GM12878 (cell line): ENCODE measurements at places on chromosomes 2 and 18. TPM values are rescaled to one million over a fixed set of nuclear protein-coding genes. Genes with fewer than 3 reads are reported as not detected.

- H3K36me3 ChIP-seq = peaks cover 1% of the 10 kb centered on the region
- H3K27me3 ChIP-seq = no peaks in the 10 kb centered on the region
- no peak for DNase-seq
- no peaks in the 10 kb centered on the region for H3K4me1 ChIP-seq
- no peak overlapping the region for H3K4me3 ChIP-seq
- no peak overlapping the region for H3K27ac ChIP-seq
Observed at GRCh38 chr2:218448934-218449333, 30.0 kb downstream of the VIL1 start.

The SERPINB11 gene
- total RNA-seq = not detected in 2 replicates

DNA sequence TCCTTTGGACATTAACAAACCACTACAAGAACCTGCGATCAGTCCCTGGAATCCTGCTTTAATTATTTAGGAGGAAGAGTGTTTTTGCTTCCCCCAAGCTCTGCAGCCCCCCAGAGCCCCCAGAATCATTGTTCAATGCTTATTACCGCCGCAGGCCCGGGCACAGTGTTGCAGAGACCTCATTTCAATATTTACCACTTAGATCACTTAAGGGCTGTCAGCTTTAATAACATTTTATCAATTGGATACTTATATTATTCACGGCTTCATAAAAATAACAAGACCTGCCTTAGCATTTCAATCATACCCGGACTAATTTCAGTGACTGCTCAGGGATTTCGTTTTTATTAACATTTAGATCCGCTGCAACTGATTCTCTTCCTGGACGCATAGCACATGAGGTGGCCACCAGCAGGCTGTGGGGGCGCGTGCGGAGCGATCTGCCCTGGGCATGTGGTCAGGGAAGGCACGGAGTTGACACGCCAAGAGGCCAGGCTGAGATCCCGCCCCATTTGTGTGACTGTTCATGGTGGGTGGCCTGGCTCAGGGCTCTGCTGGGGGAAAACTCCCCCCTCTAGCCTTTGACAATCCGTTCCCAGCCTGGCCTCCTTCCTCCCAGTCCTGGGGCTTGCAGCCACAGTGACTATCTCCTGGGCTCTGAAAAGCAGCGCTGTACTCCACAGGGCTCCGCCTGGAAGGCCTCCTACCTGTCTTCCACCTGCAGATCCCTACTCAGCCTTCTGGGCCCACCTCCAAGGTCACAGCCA, 267.6 kb downstream of the SRBD1 start:
- no peaks in the 10 kb centered on the region for H3K36me3 ChIP-seq
- no peak overlapping the region for H3K4me3 ChIP-seq
- no peaks in the 10 kb centered on the region for H3K4me1 ChIP-seq
- no peak for DNase-seq
- H3K27me3 ChIP-seq = no peaks in the 10 kb centered on the region

DNA sequence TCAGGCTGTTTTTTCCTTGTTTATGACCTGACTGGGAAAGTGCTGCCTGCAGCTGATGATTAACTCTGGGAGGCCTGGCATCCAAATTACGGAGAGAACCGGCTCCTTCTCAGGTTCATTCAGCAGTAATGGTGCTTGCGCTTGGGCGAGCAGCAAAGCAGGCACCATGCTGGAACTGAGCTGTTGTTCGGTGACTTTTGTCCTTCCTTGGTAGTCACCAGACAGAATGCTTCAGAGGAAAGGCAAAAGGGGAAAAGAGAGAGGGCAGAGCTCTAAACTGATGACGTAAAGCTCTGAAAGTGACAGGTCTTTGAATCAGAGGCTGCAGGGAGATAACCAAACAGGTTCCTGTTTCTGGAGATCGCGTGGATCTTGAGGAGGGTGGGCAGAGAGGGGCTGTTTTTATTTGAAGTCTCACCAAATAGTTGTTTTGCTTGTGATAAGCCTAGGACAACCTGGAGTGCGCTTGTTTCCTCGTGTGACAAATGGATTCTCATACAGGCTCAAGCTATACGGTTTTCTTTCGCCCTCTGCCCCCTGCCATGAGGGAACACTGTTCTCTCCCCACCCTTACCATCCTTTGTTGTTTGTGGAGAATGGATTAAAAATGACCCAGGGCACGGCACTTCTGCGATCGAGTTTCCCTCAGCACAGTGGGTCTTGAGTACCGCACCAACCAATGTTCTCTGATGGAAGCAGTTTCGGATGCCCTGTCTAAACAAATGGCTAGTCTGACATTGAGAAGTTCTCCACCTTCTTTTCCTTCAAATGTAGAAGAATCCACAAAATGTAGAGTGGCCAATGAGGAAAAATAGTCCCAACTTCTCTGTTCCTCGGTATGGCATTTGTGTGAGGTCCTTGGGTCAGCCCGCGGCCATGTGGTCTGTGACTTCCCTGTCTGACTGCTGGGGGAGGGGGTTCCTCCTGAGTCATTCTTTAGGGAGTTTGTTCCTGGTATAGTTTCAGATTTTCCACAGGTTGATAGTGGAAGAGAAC, 1.3 kb downstream of the RASGRP3 start:
- H3K27ac ChIP-seq = peak overlapping the region; percentile 97
- no peak for DNase-seq
- no peaks in the 10 kb centered on the region for H3K36me3 ChIP-seq
- H3K4me3 ChIP-seq = peak overlapping the region; percentile 91
- H3K4me1 ChIP-seq = peaks cover 7% of the 10 kb centered on the region; the same call in 1 of the 2 replicates

- H3K4me1 ChIP-seq = no peaks in the 10 kb centered on the region; the same call in 1 of the 2 replicates
- H3K4me3 ChIP-seq = no peak overlapping the region
- H3K27me3 ChIP-seq = no peaks in the 10 kb centered on the region; the same call in 1 of the 2 replicates
- no peak overlapping the region for H3K27ac ChIP-seq
- H3K36me3 ChIP-seq = no peaks in the 10 kb centered on the region
Observed at GRCh38 chr2:173432049-173432754, 77.5 kb downstream of the CDCA7 start.

DNA sequence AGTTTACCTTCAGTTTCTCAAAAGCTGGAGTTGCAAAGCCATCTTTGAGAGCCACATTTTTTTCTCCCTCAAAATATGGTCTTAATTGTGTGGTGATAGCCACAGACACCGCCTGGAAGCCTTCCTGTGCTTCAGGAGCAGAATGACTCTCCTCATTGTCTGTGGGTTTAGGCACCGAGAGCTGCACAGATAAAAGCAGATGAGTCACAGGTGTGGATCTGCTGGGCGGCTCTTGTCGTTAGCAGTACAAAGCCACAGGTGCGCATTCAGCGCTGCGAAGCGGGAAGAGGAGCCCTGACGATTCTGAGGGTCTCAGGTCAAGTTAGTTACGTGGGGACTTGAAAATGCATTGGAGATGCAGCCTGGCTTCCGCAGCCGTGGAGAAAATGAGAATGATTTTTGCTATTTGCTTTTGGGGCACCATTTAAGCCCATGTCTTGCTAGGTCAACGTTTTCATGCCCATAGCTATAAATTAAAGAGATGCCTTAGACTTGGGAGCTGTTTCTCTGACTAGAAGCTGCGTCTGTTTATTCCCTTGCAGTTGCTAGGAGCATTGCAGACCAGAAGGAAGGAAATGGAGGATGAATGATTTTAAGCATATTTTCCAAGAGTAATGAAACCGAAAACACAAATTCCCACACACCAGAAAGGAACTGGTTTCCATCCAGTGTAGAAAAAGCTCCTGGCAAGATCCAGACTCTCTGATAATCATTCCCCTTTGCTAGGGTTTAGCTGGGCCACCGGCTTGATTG, 51.5 kb downstream of the KLHL29 start:
- H3K27ac ChIP-seq = no peak overlapping the region
- no peaks in the 10 kb centered on the region for H3K36me3 ChIP-seq
- no peak overlapping the region for H3K4me3 ChIP-seq
- H3K4me1 ChIP-seq = no peaks in the 10 kb centered on the region
- DNase-seq = no peak

DNA sequence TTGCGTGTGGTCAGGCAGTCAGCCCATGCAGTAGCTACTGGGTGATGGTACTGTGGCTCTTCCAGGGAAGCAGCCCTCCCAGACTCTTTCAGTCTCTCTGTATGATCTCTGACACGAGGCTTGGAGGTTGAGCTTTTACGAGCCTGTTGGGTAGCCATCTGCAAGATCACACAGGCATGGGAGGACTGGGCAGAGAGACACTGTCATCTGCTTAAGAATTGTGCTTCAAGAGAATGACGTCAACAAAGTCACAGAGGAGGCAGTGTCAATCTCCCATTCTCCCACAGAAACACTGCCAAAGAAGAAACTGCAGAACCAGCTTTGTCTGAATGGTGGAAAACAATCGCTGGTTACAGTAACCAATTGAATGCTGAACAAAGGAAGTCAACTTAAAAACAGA, 78.4 kb upstream of the MC2R start:
- no peaks in the 10 kb centered on the region; the same call in 1 of the 2 replicates for H3K27me3 ChIP-seq
- no peak for DNase-seq
- no peak overlapping the region for H3K27ac ChIP-seq
- no peak overlapping the region for H3K4me3 ChIP-seq

DNA sequence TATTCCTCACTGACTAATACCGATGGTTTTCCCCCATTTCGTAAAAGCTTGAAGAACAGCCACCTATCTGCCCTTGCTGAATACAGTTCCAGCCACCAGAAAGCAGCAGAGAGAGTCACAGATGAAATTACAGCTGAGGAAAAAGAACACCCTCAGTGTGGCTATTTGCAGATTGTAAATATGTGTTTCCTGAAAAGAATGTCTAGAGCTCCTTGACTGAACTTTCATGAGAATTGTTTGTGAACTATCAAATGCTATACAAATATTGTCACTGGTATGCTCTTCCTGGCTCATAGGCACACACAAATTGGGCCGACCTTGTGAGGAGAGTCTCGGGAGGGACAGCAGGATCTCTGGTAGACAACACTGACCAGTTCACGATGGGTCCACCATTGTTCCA, 58.1 kb upstream of the TTC39C start:
- no peak overlapping the region for H3K27ac ChIP-seq
- H3K4me3 ChIP-seq = no peak overlapping the region
- no peak for DNase-seq
- H3K4me1 ChIP-seq = no peaks in the 10 kb centered on the region

GRCh38 chr2:95332036-95332435, 34.9 kb downstream of the KCNIP3 start:
- no peaks in the 10 kb centered on the region for H3K27me3 ChIP-seq
- no peaks in the 10 kb centered on the region for H3K36me3 ChIP-seq
- no peaks in the 10 kb centered on the region for H3K4me1 ChIP-seq

The SLC30A3 gene
- total RNA-seq = not detected in 2 replicates

- no peaks in the 10 kb centered on the region for H3K4me1 ChIP-seq
- H3K4me3 ChIP-seq = no peak overlapping the region
- no peak for DNase-seq
- H3K36me3 ChIP-seq = peaks cover 6% of the 10 kb centered on the region
Observed at GRCh38 chr2:200944467-200945394, 18.7 kb downstream of the ORC2 start.

DNA sequence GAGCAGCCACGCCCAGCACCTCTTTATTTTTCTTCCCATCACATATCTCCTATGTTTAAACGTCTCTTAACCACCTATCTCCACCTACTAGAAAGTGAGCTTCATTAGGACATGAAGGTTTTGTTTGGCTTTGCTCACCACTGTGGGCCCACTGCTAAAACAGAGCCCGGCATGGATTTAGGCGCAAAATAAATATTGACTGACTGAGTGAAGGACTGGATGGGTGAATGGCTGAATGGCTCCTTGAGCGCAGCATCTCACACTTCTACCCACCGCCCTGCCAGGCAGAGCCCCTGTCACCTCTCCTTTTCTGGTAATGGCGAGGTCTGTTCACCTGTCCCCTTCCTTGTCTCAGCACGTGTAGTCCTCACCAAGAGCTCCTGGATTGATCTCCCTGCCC, 10.1 kb downstream of the CAPG start:
- H3K27me3 ChIP-seq = no peaks in the 10 kb centered on the region
- H3K27ac ChIP-seq = no peak overlapping the region
- H3K4me3 ChIP-seq = no peak overlapping the region
- DNase-seq = no peak

The IL36A gene
- not detected in 2 replicates for total RNA-seq

The RAD51AP2 gene
- not detected in 2 replicates for total RNA-seq

The PGAP1 gene
- 4.4 and 4.7 TPM in 2 replicates for total RNA-seq

DNA sequence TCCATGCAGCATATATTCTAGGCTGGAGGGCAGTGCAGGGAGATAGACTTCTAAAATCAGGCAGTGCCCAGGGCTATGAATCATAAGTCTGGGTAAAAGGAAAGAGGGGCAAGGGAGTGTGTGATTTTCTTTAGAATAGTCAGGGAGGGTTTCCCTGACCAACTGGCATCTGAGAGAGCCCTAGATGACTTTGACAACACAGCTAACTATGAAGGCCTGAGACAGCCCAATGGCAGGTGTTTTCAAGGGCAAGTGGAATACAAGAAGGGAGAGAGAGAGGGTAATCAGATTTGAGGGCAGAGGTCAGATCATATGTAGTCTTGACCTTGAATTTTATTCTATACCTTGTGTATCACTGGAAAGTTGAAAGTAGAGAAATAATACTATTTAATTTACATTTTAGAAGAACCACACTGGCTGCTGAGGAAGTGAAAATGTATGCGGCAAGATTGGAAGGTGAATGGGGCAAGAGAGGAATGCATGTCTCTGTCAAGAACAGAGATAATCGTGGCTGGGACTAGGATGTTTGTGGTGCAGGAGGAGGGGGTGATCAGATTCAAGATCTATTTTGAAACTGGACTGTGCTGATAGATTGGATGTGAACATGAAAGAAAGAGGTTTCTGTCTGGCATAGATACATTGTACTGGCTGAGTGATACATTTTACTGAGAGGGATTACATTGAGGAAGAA, 1.9 kb upstream of the ITGB6 start:
- no peaks in the 10 kb centered on the region for H3K27me3 ChIP-seq
- DNase-seq = no peak
- no peaks in the 10 kb centered on the region; the same call in 1 of the 2 replicates for H3K36me3 ChIP-seq

- no peak for DNase-seq
- H3K27me3 ChIP-seq = no peaks in the 10 kb centered on the region; the same call in 1 of the 2 replicates
- no peaks in the 10 kb centered on the region for H3K4me1 ChIP-seq
- no peaks in the 10 kb centered on the region for H3K36me3 ChIP-seq
- H3K27ac ChIP-seq = no peak overlapping the region
Observed at GRCh38 chr2:99520813-99521212, 31.0 kb upstream of the REV1 start.

The DSG1 gene
- total RNA-seq = 2.8 and 3.9 TPM in 2 replicates

DNA sequence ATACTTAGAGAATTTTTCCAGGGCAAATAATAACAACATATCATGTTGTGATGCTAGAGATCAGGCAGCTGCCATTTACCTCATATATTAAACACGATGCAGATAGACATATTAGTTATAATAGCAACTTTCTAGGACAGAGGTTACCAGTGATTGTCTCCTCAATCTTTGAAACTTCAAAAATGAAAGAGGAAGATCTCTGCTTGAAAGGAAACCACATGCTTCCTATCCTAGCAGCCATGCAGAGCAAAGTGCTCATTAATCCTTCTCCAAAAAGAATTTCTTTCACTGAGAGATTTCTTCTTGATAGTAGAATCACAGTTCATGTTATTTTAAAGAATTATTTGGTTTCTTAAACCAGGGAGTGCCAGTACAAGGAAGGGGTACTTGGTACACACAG, 317.2 kb downstream of the CPS1 start:
- no peaks in the 10 kb centered on the region for H3K36me3 ChIP-seq
- no peak for DNase-seq
- H3K4me3 ChIP-seq = no peak overlapping the region
- no peak overlapping the region for H3K27ac ChIP-seq
- no peaks in the 10 kb centered on the region for H3K27me3 ChIP-seq
